ENCODE measurements at places on chromosomes 13 and 19.
A peak's percentile ranks its signal among the peaks of the same experiment; 100 is the strongest.

- DNase-seq: no peak
Measured at GRCh38 chr19:48400018-48400742, 6.7 kb downstream of the GRIN2D start.

DNA sequence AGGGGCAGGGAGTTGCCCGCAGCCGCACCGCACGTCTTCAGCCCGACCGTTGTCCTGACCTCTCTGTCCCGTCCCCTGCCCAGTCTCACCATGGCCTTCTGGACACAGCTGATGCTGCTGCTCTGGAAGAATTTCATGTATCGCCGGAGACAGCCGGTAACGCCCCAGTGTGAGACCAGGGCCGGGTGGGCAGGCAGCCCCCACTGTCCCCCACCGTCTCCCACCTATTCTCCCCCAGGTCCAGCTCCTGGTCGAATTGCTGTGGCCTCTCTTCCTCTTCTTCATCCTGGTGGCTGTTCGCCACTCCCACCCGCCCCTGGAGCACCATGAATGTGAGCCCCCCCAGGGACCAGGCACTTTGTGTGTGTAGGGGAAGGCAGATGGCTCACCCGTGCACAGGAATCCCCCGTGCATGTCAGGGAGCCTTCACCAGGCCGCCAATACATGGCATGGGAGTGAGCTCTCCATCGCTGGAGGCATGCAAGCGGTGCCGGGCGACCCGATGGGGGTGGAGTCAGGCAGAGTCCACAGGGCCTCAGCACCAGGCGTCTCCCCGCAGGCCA lies 1.4 kb downstream of the ABCA7 start:
- DNase-seq: no peak

GRCh38 chr19:6213696-6214641 lies 65.8 kb downstream of the MLLT1 start:
- no peak for DNase-seq

- DNase-seq: no peak
Measured at GRCh38 chr19:54415208-54415900, at the start of gene TTYH1. Gene TTYH1 (plus strand): TSS chr19:54415464. CDS start chr19:54415553, 89 bp downstream.

- DNase-seq: peak; percentile 63
Measured at GRCh38 chr19:16327911-16328823, 3.5 kb downstream of the KLF2 start.

- DNase-seq: no peak
Measured at GRCh38 chr19:46608581-46609345, 7.6 kb downstream of the CALM3 start.

- DNase-seq: no peak
Measured at GRCh38 chr19:3471954-3472655, 8.2 kb downstream of the SMIM24 start.

All from fibroblast of skin of left quadriceps (primary cell).